ENCODE measurements at places on chromosomes 3 and 15. TPM values are rescaled to one million over a fixed set of nuclear protein-coding genes. Genes with fewer than 3 reads are reported as not detected.

GRCh38 chr15:68034081-68034480 is 20.0 kb upstream of the PIAS1 start:
- no peak for DNase-seq

DNA sequence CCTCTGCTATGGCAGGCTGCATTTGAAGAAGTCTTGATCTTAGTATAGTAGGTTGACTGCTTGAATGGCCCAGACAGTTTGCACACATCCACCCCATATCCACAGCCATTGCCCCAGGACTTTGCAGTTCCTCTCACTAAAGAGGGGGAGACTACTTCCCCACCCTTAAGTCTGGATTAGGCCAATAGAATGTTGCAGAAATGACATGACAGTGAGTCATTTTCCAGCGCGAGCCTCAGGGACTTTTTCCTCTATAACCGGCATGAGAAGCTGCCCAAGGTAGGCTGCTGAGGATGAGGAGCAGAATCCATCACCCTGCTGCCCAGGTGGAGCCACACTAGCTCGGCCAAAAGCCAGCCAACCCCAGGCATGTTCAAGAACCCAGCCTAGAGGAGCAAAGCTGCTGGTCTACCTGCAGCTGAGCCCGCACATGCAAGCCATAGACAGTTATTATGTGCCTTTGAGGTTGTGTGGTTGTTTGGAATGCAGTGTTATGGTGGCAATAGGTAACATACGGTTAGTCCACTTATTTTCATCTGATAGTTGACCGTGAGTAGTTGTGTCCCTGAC is 113.9 kb downstream of the TLE3 start:
- no peak for DNase-seq

CYP11A1 gene
- 0.64 TPM for total RNA-seq

DNA sequence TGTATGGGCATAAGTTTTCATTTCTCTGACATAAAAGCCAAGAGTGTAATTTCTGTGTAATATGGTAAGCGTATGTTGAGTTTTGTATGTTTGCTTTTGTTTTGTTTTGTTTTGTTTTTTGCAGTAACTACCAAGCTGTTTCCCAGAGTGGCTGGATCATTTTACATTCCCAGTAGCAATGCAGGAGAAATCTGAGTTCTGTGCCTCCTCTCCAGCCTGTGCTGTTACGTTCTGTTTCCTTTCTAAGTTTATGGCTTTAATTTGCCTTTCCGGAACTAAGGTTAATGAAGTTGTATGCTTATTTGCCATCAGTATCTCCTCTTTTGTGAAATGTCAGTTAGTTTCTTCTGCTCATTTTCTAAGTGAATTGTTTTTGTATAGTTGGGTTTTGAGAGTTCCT is 307.8 kb downstream of the GABRG3 start:
- no peak for DNase-seq
